ENCODE measurements at places on chromosomes 16 and 17.

- no peak for DNase-seq
These were observed 126.7 kb downstream of the IRF8 start for GRCh38 chr16:86025706-86026105.

DNA sequence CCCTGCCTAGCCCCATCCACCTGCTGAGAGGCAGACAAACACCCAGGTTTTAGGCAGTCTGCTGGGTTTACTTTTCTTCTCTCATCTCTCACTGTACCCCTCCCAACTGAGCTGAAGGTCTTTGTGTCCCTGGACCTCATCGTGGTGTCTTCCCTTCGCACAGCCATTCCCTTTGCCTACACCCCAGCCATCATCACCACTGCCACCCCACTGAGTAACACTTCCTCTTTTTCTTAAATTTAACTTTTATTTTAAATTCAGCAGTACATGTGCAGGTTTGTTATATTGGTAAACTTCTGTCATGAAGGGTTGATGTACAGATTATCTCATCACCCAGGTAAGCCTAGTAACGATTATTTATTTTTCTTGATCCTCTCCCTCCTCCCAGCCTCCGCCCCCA, 188.3 kb upstream of the MON1B start:
- no peak for DNase-seq

DNA sequence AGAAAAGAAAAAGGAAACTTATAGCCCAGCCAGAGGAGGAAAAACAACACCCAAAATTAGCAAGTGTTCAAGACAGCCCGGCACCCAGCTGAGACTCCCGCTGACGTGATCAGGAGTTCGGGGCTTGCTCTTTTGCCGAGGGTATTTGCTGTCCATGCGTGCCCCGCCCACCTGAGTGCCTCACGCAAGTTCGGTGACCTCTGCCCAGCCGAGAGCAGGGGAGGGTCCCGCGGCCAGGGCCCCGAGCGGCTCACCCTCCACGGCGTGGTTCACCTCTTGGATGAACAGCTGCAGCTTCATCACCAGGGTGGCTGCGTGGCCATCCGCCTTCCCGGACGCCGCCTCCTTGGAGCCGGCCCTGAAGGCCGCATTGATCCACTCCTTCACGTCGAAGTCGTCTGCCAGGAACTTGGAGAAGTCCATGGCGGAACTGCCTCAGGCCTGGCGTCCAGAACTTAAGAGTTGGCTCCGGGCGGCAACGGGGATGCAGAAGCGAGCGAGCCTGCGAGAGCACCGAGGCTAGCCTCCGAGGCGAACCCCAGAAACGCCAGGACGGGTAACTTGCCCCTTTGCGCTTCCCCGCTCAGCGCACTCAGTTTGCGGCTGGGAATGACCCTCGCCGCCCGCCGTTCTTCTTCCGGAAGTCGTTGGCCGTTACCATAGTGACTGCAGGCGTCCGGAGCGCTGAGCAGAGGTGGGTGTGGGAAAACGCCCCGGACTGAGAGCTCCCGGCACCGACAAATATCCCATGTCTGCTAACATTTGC, at the start of gene COG7:
TSS of gene COG7 (minus strand) at position 618 of the 766 bp plus-strand sequence. CDS start at position 423, 195 bp downstream.
- peak; percentile 83 for DNase-seq

GRCh38 chr16:51734220-51734619, 583.1 kb upstream of the SALL1 start:
- no peak for DNase-seq

DNA sequence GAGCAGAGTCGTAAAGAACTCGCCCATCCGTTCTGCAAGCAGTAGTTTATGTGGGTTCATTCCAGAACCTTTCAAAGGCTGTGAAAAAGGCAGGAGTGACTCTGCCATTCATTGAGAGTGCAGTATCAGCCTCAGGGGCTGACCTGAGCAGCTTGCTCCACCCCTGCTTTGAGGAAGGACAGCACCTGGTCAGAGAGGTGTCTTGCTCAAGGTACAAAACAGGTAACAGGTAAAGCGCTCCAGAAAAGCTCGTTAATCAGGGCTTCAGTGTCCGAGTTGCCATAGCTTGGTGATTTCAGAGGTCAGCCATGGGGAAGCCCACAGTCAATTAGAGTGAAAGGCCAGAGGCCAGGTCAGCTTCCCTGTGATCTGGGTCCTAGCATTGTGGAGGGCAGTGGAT, 251.1 kb downstream of the ABCC12 start:
- no peak for DNase-seq

DNA sequence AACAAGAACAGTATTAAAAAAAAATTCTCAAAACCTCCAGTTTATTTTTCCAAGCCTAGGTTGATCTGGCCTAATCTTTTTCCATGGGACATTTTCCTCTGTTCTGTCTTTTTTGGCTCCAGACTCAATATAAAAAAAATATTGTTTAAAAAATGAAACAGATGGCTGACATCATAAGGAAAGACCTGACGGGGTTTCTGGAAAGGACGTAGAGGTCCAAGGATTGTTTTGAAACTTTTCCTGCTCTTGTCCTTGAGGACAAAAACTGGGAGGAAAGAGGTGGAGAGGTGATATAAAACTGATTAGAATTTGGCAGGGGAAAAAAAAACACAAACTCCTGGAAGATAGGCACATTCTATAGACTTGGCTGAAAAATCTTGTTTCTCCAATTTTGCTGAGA, 211.4 kb upstream of the CDH11 start:
- no peak for DNase-seq

DNA sequence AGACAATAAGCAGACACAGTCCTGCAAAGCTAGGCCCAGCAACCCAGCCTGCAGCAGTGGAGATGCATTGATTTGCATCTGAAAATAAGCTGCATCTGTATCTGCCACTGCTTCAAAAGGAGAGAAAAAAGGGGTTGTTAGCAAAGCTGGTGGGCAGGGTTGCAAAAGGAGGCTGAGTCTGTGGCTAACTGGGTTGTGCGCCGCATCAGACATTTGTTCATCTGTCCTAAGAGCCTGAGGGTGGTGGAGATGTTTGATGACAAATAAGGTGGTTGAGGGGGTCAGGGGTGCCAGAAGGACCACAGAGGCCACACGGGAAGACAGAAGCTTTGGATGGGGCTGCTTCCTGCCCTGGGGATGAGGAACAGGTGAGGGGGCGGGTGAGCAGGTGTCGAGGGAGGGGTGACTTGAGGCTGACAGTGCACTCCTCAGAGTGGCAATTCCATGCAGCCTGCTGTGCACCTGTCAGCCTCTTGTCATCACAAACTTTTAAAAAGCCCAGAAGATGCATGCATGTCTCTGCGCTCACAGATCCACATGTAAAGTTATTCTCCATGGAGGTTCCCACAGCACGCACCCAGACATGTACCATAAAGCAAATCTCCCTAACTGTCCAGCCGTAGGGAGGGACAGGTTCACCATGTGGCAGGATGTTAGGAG, 35.4 kb downstream of the WSB1 start:
- DNase-seq, result no peak

DNA sequence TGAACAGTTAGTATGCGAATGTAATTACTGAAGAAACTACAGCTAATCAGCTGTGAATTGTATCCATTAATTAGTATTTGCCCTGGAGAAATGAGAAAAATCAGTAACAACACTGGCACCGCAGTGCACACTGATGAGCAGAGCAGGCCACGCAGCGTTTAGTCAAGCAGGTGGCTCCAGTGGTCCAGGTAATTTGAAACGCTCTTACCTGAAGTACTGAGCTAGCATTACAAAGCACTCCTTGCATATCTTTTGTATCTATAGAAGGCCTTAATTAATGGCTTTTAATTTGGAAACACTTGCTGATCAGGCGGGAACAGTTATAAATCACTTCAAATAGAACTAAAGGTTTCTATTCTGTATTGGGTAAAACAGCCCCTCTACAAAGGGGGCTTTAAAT, 76.4 kb downstream of the TOX3 start:
- DNase-seq, result no peak

DNA sequence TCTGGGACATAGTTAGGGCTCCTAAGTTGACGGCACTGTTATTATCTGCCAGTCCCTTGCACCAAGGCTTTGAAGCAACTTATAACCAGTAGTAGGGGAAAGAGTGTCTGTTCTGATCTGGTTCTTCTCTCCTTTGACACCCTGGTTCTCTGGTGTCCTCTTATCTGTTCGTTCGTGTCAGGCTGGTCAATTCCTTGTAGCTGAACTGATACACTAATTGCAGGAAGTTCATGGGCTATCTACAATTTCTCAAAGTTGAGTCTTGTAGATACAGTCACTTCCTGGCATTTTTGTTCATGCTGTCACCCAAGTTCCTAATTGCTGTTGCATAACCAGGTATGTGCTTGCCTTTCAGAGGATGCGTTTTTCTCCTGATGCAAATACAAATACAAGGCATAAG, 17.3 kb upstream of the MYO1D start:
- DNase-seq, result no peak

GRCh38 chr16:9311303-9311954, 220.0 kb downstream of the HAPSTR1 start:
- no peak for DNase-seq

DNA sequence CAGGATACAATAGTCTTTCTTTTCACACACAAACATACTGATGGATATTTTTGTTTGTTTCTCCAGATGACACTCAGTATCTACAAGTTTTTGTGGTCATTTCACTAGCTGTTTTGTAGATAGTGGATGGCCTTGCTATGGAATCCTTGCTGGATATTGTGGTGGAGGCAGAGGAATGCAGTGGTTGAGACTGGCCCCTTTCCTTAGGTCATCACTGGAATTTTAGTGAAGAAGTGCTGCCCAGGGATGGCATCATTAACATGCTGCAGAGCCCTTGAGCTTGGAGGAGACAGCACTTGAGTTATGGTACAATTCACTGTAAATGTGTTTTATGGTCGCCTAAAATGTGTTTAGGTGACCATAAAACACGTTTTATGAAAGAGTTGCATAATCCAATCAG, 455.9 kb upstream of the HSBP1 start:
- no peak for DNase-seq

DNA sequence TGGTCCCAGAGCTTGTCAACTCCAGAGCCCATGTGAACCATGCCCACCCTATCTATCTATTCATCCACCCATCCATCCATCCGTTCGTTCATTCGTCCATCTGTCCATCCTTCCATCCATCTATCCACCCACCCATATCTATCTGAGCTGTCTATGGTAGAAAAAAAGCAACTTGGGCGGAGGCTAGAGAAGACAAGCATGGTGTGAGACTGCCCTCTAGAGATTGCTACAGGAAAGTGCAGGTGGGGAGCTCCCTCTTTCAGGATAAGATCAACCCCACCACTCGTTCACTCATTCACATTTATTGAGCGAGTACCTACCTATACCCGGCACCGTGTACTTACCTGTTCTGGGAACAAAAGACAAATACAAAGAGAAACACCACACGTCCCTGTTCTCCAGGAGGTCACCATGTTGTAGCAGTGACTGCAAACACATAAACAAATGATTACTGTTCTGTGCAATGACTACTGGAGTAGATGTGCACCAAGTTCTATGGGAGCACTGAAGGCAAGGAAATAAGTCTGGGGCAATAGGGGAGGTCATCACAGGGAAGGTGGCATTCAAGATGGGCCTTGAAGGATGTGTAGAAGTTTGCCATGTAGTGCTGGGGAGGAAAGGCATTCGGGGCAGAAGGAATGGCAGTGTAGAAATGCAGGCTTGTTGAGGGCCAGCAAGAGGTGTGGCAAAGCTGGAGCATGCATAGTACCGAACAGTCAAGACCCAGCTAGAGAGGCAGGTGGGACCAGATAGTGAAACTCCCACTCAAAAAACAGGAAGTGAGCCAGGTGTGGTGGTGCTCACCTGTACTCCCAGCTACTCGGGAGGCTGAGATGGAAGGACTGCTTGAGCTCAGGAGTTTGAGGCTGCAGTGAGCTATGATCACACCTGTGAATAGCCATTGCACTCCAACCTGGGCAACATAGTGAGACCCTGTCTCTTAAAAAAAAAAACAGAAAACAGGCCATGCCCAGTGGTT, 13.4 kb upstream of the ATP5MC1 start:
- DNase-seq, result peak; percentile 52

DNA sequence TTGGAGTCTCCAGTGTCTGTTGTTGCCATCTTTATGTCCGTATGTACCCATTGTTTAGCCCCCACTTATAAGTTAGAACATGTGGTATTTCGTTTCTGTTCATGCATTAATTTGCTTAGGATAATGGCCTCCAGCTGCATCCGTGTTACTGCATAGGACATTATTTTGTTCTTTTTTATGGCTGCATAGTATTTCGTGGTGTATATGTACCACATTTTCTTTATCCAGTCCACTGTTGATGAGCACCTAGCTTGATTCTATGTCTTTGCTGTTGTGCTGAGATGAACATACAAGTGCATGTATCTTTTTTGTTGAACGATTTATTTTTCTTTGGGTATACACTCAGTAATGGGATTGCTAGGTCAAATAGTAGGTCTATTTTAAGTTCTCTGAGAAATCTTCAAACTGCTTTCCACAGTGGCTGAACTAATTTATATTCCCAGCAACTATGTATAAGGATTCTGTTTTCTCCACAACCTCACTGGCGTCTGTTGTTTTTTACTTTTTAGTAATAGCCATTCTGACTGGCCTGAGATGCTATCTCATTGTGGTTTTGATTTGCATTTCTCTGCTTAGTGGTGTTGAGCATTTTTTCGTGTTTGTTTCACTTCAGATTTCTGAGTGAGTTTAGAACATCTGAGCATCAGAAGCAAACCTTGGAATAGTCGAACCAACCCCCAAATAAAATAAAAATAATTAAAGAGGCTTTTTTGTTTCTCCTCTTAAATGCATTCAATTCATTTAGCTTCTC, 304.7 kb downstream of the ZFHX3 start:
- no peak for DNase-seq

- DNase-seq, result peak; percentile 73
These were observed at the start of gene MOSMO for GRCh38 chr16:22007509-22008214. MOSMO (plus strand) TSS chr16:22008111; CDS start chr16:22008302, 191 bp downstream.

DNA sequence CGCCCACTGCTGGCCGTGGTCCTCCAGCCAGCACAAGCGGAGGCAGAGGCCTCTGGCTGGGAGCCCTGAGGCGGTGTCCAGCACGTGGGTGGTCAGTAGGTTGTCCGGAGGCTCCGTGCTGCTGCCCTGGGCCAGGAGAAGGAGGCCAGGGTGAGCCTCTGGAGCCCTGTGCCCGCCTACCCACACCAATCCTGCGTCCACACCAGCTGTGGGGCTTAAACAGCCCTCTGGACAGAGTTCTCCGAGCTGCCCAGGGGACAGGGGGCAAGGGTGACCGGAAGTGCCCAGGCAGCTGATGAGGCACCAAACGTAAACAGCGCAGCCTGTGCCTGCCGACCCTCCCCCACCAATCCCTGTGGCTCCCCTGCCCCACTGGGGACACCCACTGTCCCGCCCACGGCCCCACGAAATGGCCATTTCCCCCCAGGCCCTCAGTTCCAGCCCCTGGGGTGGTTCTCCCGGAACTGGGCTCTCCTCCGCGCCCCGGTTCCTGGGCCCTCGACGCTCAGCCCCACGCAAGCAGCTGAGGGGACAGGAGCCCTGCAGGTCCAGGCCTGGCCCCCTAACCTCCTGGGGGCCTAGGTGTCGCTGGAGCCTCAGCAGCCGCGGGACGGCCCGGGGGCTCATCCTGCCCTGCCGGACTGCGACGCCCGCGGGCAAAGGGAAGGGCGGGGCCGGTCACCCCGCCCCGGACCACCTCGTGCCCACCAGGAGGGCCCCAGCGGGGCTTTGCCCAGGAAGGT, 27.9 kb upstream of the DBNDD1 start:
- DNase-seq, result no peak

GRCh38 chr17:74424117-74424516, 7.8 kb upstream of the GPRC5C start:
- no peak for DNase-seq
